Hepatocyte (in vitro differentiated cells): ENCODE measurements at places on chromosomes 3 and 15. TPM values are rescaled to one million over a fixed set of nuclear protein-coding genes. Genes with fewer than 3 reads are reported as not detected.

GRCh38 chr3:42850263-42850662 lies 25.4 kb downstream of the CYP8B1 start:
- H3K27ac ChIP-seq: no peak overlapping the region
- H3K27me3 ChIP-seq: no peaks in the 10 kb centered on the region
- peaks cover 22% of the 10 kb centered on the region for H3K4me1 ChIP-seq
- H3K4me3 ChIP-seq: no peak overlapping the region
- no peaks in the 10 kb centered on the region for H3K36me3 ChIP-seq
- no peak for DNase-seq

DNA sequence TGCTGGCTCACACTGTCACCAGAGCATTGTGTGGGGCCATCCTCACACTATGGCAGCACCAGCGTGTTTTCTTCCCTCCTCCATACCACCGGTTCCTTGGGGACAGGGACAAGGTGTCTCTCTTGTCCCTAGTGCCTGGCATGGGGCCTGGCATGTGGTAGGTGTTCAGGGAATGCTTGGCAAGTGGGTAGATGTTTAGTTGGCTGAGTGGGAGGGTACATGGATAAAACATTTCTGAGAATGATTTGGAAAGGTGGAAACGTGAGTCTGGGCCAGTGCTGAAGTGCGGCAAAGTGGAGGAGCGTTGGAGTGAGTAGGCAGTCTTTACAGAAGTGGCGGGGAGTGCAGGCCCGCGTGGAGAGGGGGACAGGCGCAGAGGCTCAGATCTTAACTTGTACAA lies 15.0 kb downstream of the SNAPC5 start:
- H3K27me3 ChIP-seq: no peaks in the 10 kb centered on the region
- H3K36me3 ChIP-seq: no peaks in the 10 kb centered on the region
- H3K4me3 ChIP-seq: no peak overlapping the region
- H3K4me1 ChIP-seq: no peaks in the 10 kb centered on the region
- no peak for DNase-seq

- no peak overlapping the region for H3K4me3 ChIP-seq
- no peak for DNase-seq
- H3K36me3 ChIP-seq: no peaks in the 10 kb centered on the region
- H3K27ac ChIP-seq: no peak overlapping the region
- H3K4me1 ChIP-seq: peaks cover 12% of the 10 kb centered on the region
Observed at GRCh38 chr15:41801850-41802455, 25.9 kb upstream of the JMJD7 start.

- DNase-seq: peak; percentile 97
- H3K27me3 ChIP-seq: no peaks in the 10 kb centered on the region
- H3K36me3 ChIP-seq: no peaks in the 10 kb centered on the region
- H3K4me1 ChIP-seq: no peaks in the 10 kb centered on the region
Observed at GRCh38 chr3:72847751-72848702, at the start of gene SHQ1. Gene SHQ1, minus strand, starts transcription at chr3:72848445. Its CDS starts 105 bp downstream, at chr3:72848340.

DNA sequence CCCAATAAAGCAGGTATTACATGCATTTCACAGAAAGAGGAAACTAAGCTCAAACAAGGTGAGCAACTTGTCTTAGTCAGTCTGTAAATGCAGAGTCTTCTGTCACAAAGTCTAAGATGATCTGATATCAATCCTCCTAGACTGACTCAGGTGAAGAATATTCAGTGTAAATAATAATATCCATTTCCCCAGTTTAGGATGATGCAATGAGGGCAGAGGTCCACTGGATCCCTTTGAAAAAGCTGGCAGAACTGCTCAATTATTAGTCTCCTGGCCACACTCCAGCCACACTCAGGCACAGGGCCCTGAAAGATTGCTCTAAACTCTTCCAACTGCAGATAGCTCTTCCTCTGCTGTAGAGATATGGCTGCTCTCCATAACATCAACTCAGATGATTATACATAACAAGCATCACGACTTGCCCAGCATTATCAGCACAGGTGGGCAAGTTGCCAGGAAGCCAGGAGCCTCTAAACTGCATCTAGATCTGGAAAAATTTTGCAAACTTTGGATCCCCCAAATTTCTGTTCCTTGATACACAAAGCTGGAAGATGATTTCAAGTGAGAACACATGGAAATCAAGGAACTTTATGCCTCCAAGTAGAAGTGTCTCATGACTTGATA lies 129.8 kb upstream of the CPNE4 start:
- no peaks in the 10 kb centered on the region for H3K4me1 ChIP-seq
- no peaks in the 10 kb centered on the region for H3K36me3 ChIP-seq
- peak; percentile 36 for DNase-seq
- no peak overlapping the region for H3K27ac ChIP-seq

DNA sequence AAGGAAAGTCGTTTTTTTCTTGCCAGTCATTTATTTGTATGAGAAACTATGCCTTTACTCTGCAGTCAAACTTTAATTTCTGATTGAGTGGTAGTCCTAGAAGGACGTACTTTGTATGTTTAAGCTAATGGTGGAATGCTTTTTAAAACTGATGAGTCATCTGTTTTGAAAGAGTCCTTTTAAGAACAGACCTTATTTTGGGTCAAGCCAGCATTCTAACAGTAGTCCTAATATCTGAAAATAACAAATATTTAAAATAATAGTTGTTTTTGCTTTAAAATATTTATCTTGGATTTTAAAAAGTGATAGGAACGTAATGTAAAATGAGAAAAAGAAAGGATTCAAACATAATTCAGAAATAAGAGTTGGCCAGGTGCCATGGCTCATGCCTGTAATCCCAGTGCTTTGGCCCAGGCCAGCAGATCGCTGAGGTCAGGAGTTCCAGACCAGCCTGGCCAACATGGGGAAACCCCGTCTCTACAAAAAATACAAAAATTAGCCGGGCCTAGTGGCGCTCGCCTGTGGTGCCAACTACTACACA lies 1.3 kb upstream of the LRRC58 start:
- H3K36me3 ChIP-seq: no peaks in the 10 kb centered on the region
- H3K27ac ChIP-seq: peak overlapping the region; percentile 93
- H3K27me3 ChIP-seq: no peaks in the 10 kb centered on the region
- DNase-seq: peak; percentile 22
- H3K4me3 ChIP-seq: peak overlapping the region; percentile 69

DNA sequence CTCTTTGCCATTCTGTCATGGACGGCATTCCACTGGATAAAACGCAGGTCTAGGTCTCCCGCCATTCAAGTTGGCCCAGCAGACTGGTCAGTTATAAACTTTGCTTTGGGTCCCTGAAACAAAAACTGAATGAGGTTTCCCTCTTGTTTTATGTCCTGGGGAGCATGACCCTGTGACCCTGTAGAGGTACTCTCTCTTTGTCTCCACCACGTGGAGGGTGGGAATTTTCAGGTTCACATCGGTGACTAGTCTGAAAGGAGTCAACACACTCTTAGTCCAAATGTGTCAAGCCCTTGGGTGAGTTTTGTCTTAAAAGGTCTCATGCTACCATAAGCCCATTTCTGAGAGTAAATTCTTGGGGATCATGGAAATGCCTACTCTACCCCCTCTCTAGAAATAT lies 139.9 kb downstream of the PLCH1 start:
- H3K4me1 ChIP-seq: no peaks in the 10 kb centered on the region
- H3K4me3 ChIP-seq: no peak overlapping the region
- no peaks in the 10 kb centered on the region for H3K36me3 ChIP-seq
- H3K27ac ChIP-seq: no peak overlapping the region
- no peaks in the 10 kb centered on the region for H3K27me3 ChIP-seq
- no peak for DNase-seq

DNA sequence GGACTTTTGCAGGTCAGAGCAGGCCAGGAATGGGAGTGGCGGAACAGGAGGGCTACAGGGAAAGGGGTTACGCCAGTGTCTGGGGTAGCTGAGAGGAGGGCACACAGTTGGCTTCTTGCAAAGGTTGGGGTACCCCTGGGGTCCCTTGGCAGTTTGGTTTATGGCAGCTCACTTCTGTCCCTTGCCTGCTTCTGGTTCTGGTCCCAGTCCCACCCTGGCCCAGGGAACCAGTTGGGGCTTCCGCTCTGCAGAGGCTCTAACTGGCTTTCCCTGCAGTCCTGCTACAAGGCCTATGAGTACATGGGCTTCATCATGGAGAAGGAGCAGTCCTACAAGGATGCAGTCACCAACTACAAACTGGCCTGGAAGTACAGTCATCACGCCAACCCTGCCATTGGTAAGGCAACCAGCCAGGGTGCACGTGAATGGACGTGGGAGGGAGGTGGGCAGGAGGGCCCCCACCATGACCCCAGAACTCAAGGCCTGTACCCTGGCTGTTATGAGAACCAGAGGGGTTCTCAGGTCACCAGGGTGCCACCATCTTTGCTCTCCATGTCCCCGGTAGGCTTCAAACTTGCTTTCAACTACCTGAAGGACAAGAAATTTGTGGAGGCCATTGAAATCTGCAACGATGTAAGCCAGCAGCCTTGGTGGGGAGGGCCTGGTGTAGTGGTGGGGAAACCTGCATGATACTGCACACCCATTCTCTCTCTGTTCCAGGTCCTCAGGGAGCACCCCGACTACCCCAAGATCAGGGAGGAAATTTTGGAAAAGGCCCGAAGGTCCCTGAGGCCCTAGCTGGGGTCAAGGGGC lies 15.2 kb downstream of the CSRNP1 start:
- H3K36me3 ChIP-seq: no peaks in the 10 kb centered on the region
- H3K4me1 ChIP-seq: peaks cover 38% of the 10 kb centered on the region
- no peak overlapping the region for H3K4me3 ChIP-seq
- H3K27me3 ChIP-seq: no peaks in the 10 kb centered on the region

- no peak overlapping the region for H3K27ac ChIP-seq
- no peaks in the 10 kb centered on the region for H3K4me1 ChIP-seq
- no peaks in the 10 kb centered on the region for H3K36me3 ChIP-seq
- H3K27me3 ChIP-seq: no peaks in the 10 kb centered on the region
- H3K4me3 ChIP-seq: no peak overlapping the region
Observed at GRCh38 chr15:95132774-95133173, 901.4 kb downstream of the MCTP2 start.

DNA sequence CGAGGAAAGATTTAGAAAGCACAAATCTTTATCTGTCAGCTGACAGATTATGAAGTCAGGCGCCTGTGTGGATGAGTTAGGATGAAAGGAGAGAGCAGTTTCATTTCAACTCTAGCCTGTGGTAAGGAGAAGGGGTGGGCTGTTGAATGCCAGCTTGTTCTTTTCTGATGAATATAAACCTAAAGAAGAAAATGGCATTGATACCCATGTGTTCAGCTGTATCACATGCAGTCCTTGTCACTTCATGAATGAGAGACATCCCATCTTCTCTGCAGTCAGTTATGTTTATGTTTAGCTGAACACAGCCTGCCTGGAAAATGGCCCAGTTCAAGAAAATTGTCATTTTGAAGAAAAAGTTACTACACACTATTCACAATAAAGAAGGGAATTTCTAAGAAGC lies 345.7 kb upstream of the RBMS3 start:
- no peaks in the 10 kb centered on the region for H3K36me3 ChIP-seq
- no peaks in the 10 kb centered on the region for H3K27me3 ChIP-seq
- no peaks in the 10 kb centered on the region for H3K4me1 ChIP-seq
- H3K4me3 ChIP-seq: no peak overlapping the region
- H3K27ac ChIP-seq: no peak overlapping the region

DNA sequence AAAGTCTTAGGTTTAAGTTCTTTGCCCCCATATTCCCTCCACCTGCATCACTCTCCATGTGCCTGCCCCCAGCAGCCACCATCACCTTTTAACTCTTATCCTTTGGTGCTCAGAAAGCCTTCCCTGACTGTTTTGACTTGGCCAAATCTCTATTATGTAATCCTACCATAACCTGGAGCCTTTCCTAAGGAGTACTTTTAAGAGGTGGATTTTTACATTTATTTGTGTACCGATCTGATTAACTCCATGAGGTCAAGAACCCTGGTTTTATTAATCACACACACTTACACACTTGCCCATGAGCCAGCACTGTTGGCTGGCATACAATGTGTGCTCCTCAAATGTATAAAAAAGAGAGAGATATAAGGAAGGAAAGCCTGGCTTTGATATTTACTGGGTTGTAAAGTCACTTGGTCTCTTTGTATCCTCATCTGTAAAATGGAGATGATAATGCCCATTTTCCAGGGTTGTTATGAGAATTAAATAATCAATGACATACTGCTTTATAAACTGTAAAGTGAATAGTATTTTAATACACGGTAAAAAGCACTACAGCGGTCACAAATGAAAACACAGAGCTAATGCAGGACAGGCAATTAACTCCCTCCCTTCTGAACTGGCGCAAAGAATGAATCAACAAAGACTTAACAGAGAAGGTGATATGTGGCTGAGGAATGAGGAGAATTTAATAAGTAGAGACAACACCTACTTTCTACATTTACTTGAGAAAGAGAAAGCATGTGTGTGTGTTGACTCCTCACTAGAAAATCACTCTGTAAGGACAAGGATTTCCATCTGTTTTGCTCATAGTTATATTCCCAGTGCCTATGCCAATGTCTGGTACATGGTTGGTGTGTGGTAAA lies 45.4 kb downstream of the ATP13A4 start:
- no peak overlapping the region for H3K4me3 ChIP-seq
- H3K27ac ChIP-seq: peak overlapping the region; percentile 12
- H3K36me3 ChIP-seq: no peaks in the 10 kb centered on the region
- peaks cover 11% of the 10 kb centered on the region for H3K4me1 ChIP-seq
- no peaks in the 10 kb centered on the region for H3K27me3 ChIP-seq
- no peak for DNase-seq

The PYGO1 gene
- total RNA-seq: 11.8 and 12.6 TPM in 2 replicates

The ATG3 gene
- 33.7 and 40.7 TPM in 2 replicates for total RNA-seq

The ANKUB1 gene
- total RNA-seq: not detected in 2 replicates

The GPR62 gene
- not detected in 2 replicates for total RNA-seq
